T-cell (primary cell): ENCODE measurements at places on chromosomes 13 and 19.

GRCh38 chr19:40331052-40331451 is 17.1 kb downstream of the C19orf47 start:
- DNase-seq: peak; percentile 29

DNA sequence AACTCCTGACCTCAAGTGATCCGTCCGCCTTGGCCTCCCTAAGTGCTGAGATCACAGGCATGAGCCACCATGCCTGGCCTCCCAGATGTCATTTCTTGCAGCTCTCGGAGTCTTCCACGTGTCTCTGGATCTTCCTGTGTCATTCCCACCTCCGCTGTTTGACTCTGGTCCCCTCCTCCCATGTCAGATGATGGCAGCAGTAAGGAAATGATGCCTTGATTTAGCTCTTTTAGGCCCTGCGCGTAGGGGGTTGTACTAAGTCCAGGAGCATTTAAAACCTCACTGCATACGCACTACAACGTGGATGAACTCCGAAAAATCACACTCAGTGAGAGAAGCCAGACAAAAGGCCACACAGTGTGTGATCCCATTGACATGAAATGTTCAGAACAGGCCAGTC is 113.1 kb downstream of the GNG7 start:
- no peak for DNase-seq

- DNase-seq: no peak
These were observed 721.3 kb upstream of the PCDH9 start for GRCh38 chr13:67951431-67951830.

DNA sequence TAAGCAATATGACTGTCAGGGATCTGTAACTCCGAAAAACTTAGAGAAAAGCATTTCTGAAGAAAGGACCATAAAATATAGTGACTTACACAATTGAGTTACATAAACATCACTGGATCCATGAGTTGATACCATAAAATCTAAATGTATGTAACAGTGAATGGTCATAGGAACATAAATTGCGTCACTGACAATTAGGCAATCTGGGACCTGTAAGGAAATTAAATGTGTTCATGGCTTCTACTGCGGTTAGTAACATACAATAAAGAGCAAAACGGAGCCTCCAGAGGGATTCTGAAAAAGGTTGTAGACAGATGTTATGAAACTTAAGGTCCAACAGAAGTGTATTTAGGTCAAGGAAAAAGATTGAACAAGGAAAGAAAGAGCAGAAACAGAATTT is 27.1 kb downstream of the POU4F1 start:
- no peak for DNase-seq

- DNase-seq: no peak
These were observed 4.0 kb downstream of the ERF start for GRCh38 chr19:42250666-42251531.

- DNase-seq: no peak
These were observed 53.0 kb downstream of the NAA16 start for GRCh38 chr13:41364043-41364442.

DNA sequence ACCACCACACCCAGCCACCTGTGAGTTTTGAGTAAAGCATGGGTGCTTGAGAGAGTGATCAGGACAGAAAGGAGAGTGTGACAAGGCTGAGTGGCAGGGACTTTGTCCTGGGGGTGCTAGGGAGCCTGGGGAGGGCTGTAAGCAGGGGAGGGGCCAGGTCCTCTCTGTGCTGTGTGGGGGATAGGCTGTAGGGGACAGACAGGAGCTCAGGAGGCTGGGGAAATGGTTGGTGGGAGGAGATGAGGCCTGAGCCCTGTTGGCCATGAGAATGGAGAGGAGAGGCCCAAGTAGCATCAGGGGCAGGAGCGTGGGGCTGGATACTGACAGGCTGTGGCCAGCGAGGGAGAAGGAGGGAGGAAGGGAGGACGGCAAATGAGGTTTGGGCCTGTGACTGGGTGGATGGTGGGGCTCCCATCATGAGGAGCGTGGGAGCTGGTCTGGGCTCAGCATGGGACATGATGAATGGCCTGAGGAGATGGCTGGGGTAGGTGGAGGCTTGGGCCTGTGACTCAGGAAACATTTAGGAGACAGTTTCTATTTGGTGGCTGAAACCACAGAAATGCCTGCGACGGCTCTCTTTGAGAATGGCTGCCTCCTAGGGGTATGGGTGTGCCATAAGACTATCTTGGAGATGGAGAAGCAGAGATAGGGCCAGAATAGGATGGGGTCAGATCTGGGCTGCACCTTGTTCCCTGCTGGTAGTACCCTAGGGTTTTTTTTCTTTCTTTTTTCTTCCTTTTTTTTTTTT is 25.0 kb downstream of the GRIN2D start:
- no peak for DNase-seq

- no peak for DNase-seq
These were observed 5.3 kb downstream of the CPAMD8 start for GRCh38 chr19:17021328-17021727.

DNA sequence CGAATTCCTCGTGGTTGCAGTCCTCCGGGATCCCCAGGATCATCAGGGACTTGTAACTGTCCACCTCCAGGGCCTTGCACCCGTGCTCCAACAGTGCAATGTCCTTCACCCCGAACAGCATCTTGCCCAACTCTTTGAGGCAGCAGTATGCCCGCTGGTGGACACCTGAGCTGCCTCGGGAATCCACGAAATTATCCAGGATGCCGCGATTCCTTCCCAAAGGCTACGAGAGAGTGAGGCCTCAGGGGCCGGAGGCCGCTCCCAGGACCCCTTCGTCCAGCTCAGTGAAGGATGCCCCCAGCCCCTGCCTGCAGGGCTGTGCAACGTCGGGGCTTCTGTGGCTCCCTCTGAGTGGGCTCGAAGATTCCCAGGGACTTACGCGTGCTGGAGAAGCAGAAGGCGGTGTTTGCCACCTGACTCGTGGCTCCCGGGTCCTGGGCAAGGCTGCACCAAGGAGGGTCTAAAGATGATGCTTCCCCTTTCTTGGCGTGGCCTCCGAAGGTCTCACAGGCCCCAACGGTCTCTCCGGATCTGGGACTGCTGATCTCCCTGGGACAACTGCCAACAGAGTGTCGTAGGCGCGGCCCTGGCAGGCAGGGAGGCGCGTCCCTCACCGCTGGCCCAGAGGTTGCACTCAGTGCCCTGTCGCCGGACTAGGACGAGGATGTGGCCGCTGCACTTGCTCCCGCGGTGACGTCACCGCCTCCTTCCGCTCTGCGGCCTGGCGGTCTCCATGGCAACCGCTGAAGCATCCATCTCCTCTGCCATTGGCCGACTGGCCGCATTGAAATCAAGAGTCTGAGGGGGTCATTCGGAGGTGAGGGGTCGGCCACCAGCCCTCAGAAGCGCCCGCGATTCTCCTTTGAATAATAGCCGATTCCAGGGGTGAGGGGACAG is at the start of gene PNMA8C:
Gene PNMA8C, minus strand, starts transcription at position 698 of the 897 bp plus-strand sequence. Its CDS starts 577 bp downstream, at position 121.
- peak; percentile 41 for DNase-seq

GRCh38 chr13:78897200-78897599 is 238.2 kb upstream of the OBI1 start:
- DNase-seq: no peak

- no peak for DNase-seq
These were observed 426.7 kb downstream of the LIG4 start for GRCh38 chr13:107788464-107789165.

GRCh38 chr13:112249644-112250610 is 126.2 kb upstream of the SPACA7 start:
- DNase-seq: no peak

GRCh38 chr19:11692127-11692790 is 46.5 kb downstream of the ZNF823 start:
- DNase-seq: no peak

DNA sequence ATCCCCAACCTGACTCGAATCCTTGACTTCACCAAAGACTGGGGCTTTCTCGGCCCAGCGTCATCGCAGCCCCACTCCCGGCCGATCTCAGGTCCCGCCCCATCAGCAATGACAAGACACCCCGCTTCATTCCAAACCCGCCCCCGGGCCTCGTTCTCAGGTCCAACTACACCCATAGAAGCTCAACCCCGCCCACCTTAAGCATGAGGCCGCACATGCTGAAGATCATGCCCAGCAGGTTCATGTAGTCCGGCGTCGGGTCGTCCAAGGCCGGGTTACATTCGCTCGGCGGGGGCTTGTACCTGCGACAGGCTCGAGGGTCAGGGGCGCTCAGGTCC is 2.3 kb downstream of the WDR83 start:
- peak; percentile 69 for DNase-seq

GRCh38 chr13:48263196-48263595 is 30.2 kb downstream of the ITM2B start:
- DNase-seq: no peak

GRCh38 chr13:100532836-100533435 is 55.7 kb downstream of the GGACT start:
- DNase-seq: no peak

DNA sequence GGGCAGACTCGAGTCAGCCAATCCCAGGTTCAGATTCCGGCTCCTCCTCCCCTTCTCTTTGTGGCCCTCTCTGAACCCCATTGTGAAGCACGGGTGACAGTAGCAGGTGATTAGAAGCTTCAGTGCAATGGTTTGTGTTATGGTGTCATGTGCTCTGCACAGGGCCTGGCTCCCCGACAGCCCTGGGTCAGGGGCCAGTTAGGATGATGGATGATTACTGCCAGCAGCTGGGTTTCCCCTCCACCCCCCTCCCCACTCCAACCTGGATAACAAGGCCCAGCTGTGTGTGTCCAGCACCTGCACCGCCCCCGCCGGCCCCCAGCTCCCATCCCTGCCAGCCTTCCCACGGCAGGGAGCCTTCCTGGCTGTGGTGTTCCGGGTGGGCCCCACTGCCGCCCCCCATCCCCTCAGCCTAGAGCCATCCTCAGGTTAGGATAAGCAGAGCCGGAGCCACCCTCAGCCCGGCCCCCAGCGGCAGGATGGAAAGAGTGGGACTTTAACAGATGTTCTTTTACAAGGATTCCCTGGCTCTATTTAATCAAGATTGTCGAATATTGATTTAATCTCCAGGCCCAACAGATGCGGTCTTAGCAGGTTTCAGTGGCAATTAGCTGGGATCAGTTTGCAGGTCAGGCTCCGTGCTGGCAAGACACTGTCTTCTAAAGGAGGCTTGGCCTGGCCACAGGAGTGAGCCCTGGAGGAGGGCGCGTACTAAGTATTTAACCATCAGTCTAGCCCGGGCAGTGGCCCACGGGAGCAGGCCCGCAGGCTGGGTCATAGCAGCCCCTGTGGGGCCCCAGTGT is 156.2 kb downstream of the SIPA1L3 start:
- no peak for DNase-seq

DNA sequence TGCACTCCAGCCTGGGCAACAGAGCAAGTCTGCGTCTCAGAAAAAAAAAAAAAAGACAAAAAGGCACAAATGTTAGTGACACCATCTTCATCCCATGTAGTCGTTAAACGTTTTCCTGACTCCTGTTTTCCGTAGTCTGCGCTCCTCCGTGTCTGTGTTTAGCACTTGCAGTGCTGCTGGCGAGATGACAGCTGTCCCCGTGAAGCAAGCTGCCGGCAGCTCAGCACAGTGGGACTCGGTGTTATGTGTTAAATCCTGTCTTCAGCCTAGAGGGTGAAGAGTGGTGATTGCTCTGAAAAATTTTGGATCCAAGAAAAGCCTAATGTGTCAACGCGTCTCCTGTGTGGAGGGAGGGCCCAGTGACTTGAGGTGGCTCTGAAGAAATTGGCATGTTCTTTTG is 18.4 kb downstream of the UBXN6 start:
- no peak for DNase-seq

- DNase-seq: no peak
These were observed 43.9 kb upstream of the FRY start for GRCh38 chr13:31987535-31988170.

DNA sequence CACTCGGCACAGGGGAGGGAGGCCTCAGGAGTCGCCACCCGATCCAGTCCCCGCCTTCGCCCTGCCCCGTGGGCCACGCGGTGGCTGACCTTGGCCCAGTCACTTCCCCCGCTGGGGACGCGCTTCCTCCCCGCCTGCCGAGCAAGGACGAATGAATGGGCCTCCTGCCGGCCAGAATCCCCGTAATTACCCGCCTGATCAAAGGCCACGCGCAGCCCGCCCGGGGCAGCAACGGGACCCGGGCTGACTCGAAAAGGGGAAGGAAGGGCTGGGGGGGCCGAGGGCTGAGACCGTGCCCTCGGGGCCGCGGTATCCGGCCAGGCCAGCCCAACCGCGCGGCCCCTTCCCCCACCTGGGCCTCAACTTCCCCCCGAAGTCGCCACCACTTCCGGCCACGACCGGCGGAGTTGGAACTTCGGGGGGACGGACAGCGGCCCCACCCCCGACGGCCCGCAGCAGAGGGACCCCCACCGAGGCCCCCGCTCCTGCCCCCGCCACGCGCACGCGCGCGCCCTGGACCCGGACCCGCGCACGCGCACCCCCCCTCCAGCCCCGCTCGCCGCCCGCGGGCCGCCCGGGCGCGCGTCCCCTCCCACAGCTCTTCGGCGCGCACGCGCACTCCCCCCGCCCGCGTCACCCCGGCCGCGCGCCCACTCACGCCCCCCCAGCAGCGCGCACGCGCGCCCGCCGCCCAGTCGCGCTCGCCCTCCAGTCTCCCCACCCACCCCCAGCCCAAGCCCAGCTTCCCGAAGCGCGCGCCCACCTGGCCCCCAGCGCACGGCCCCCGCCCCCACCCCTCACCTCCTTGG is 520 bp downstream of the ZNF787 start:
- DNase-seq: peak; percentile 72

GRCh38 chr13:46861959-46862358 is 34.9 kb downstream of the HTR2A start:
- DNase-seq: no peak

GRCh38 chr13:30545320-30545719 is 72.4 kb upstream of the USPL1 start:
- DNase-seq: no peak

- DNase-seq: no peak
These were observed 88.2 kb downstream of the KCTD12 start for GRCh38 chr13:76798037-76798436.

- DNase-seq: no peak
These were observed 38.4 kb upstream of the ADGRE5 start for GRCh38 chr19:14342809-14343208.

- no peak for DNase-seq
These were observed 19.4 kb upstream of the RANBP3 start for GRCh38 chr19:5997371-5997770.
